Stimulated activated CD4-positive, alpha-beta T cell treated with anti-CD3 and anti-CD28 coated beads, Interleukin-2, amount 100 ng/mL, for 24 hours (primary cell): ENCODE measurements at places on chromosomes 13 and 19.

GRCh38 chr13:58566176-58566575, 934.6 kb downstream of the PCDH17 start:
- DNase-seq = no peak

GRCh38 chr19:14185158-14185557, 20.8 kb downstream of the ADGRL1 start:
- DNase-seq = no peak

DNA sequence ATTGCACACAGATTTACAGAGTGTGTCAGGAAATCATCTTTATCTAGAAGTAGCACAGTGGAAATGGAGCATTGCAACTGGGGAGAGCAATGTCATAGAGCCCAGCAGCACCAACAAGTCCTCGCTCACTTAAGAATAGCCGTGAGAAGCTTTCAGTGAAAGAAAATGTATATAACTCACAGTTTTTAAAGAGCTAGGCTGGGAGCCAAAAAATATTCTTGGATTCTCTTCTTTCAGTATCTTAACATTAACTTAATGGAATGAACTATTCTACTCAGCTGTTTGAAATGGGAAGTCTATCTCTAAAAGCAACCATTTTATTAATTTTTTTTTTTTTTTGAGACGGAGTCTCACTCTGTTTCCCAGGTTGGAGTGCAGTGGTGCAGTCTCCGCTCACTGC, 329.6 kb downstream of the COG6 start:
- no peak for DNase-seq

DNA sequence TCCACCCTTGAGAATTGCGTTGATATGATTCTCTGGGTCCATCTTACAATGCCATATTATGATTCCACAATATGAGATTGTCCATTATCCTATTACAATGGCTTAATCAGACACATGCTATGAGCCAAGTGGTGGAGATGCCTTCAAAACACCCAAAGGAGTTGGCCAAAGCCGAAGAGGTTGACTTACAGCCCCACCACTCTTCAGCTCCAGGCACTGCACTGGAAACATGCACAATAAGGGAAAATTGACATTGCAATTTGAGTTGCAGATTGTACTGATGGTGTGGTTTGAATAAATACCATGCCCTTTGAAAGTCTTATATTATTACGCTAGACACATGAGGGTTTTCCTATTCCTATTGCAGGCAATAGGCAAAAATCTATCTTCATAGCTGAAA, 75.4 kb upstream of the TNFSF11 start:
- DNase-seq = no peak

GRCh38 chr19:12721656-12722565, 1.8 kb downstream of the TNPO2 start:
- peak; percentile 54 for DNase-seq

GRCh38 chr19:43469160-43469480, 3.7 kb upstream of the LYPD3 start:
- DNase-seq = no peak

DNA sequence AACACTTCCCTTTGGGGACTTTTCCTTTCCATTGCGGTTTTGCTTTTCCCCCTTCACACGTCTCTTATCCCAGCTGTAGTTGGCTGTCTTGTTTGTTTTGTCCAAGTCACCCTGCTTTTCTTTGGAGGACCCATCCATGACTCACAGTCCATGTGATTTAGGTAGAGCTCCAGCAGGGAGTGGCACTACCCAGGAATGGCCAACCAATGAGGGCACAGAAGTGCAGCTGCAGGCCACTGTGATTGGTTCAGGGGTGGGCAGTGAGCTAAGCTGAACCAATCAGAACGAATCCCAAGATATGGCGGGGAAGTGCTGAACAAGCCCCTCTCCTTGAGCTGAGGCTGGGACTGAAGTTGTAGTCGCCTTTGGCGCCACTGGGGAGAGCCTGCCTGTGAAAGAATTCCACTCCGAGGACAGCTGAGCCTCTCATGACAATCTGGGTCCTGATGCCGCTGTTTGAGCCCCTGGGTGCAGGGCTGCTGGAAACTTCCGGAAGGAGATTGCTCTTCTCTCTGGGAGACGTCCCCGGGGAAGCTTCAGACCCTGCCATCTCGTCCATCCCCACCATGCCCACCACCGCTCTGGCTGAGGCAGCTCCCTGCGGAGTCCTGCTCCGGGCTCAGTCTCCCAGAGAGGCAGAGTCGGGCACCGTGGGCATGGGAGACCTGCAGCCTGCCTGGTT, 62.9 kb upstream of the URI1 start:
- DNase-seq = no peak

GRCh38 chr19:5865772-5866171, 4.6 kb downstream of the FUT5 start:
- DNase-seq = no peak

GRCh38 chr13:112483299-112483698, 104.7 kb downstream of the TUBGCP3 start:
- DNase-seq = no peak

GRCh38 chr19:18097993-18098890, 664 bp downstream of the MAST3 start:
- no peak for DNase-seq

DNA sequence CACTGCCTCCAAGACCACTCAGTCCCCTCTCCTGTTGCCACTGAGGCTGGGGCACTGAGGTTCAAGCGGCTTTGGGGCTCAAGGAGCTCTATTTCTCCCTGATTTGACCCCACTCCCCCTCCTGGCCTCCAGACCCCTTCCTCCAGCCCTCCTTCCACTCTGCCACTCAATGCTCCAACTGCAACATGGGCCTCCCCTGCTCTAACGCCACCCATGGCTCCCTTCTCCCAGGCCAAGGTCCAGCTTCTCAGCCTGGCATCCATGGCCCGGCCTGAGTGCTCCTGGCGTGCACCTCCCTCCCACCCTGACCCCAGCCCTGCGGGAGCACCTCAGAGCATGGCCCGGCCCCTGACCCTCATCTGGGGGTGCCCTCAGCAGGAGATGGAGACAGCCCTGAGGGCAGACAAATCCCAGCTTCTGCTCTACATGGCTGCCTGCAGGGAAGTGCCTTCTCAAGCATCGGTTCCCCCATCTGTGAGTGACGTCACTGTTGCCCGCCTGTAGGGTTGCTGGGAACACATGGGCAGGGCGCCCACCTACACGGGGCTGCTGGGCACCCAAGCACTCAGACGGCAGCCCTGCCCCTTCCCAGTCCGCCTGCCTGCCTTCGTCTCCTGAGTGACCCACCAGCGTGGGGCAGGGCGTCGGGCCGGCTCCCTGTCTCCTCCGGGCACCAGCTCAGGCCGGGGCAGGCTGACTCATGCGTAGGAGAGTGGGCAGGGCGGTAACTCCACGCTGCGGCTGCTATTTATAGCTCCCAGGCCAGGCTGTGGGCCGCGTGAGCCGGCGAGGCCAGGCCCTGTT, 1.6 kb upstream of the DIRAS1 start:
- no peak for DNase-seq

DNA sequence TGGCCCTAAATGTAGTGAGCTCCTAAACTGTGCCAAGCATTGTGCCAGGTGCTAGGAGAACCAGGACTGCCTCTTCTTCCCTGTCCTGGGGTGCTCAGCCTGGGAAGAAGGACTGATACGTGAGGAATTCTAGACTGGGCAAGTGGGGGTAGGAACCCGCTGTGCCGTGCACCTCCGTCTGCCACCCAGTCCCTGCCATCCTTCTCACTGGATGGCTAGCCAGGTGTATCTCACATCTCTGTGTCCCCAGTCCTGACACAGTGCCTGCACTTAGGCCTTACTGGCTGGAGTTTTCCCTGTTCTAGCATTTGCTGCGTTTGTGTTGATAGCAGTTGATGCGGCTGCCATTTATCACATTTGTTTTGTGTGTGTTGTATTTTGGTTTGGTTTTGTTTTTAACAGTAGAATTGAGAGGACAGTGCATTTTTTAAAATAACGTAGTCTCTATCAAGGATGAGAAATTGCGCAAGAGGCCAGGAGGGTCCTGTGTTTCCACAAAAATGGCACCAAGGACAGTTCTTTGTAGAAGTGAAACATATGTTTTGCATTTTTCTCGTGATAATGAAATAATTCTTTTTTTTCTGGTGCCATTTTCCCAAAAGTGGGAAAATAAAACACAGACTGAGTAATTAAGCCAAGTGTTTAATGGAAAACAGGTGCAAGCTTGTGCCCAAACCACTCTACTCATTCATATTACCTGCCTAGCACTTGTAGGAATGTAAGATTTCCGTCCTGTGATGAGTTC, 4.7 kb upstream of the GPR183 start:
- no peak for DNase-seq

- DNase-seq = no peak
Observed at GRCh38 chr13:45416516-45417128, 1.6 kb downstream of the SLC25A30 start.

DNA sequence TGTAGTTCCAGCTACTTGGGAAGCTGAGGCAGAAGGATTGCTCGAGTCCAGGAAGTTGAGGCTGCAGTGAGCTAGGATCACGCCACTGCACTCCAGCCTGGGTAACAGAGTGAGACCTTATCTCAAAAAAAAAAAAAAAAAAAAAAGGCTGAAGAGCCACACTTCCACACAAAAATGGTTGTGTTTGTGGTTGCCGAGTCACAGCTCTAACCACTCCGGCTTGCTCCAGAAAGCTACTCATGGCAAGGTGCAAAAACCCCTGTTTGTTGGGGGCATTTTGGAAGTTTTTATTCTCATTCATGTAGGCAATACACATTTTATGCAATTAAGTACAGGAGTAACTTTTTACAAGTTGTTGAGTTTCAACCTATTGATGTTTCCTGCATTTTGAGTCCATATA, 93.5 kb downstream of the INSR start:
- DNase-seq = no peak

DNA sequence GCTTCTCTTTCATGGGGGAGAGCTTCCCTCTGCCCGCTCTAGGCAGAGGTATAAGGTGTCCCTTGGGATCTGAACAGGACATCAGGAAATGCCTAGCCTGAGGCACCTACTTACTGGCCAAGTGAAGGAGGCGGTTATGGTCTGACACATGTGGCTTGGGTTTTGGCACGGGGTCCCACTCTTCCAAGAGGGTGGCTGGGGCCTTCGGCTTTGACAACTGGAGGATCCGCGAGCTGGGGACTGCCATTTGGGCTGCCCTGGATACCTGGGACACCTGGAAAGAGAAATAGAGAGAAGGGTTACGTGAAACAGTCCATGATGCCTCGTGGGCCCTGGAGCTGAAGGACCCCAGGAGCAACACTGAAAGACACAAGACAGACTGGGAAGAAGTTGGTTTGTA, 22.4 kb upstream of the MIER2 start:
- DNase-seq = no peak

GRCh38 chr19:48713041-48713863, 6.3 kb downstream of the MAMSTR start:
- no peak for DNase-seq

DNA sequence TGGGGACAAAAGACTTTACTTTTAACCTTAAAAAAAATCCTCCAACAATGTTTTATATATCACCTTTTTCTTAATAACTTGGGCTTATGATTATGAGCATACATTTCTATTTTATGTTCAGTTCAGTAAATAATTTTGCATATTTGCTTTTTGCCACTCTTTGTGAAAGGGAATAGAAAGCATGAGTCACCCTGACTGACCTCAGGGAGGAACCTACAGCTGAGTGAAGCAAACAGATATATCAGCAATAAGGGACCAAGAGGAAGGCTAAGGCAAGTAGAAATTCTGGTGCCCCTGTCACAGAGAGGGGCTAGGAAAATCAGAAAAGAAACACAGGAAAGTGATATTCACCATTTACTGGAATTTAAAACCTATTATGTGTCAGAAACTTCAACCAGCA, 37.2 kb upstream of the SOHLH2 start:
- DNase-seq = no peak

- no peak for DNase-seq
Observed at GRCh38 chr13:30495746-30496145, 30.0 kb upstream of the HMGB1 start.

DNA sequence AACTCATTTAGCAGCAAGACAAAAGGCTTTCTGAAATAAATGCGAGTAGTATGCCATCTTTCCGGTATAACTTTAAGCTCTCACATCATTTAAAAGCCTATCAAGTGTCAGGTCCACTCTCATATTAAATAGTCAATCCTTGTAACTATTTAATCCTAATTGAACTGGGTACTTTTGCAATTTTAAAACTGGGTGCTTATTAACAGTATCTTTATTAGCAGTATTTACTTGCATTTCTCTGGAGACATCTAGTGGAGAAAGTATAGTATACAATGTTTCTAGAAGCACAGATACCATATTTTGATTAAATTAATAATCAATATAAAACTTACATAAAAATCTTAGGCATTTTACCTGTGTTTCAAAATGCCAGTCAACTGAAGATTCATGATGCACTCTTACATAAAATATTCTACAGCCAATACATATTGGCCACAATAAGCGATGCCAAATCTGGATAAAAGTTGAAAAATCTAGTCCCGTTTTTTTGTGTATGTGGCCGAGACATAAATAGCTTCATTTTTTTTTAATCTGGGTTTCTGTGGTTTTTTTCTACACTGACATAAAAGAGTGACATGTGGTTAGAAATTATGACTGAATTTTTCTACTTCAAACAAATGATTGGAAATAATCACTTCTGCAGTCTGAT, 4.3 kb upstream of the POSTN start:
- no peak for DNase-seq

DNA sequence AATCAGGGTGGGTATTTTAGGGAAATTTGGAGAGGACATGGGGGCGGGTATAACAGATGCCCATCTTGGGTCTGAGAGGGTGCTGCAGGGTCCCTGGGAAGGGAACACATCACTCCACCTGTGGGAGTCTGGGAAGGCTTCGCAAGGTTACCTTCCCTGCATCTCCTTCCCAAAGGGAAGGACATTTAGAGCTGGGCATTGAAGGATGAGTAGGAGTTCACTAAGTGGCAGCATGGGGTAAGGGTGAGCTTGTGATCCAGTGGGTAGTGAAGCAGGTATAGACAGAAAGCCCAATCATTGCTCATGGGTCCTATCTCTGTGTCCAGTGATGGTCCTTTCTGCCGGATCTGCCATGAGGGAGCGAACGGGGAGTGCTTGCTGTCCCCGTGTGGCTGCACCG, 13.2 kb downstream of the MARCHF2 start:
- no peak for DNase-seq
